Fibroblast of lung (primary cell): ENCODE measurements at places on chromosomes 5 and 9. TPM values are rescaled to one million over a fixed set of nuclear protein-coding genes. Genes with fewer than 3 reads are reported as not detected.
A peak's percentile ranks its signal among the peaks of the same experiment; 100 is the strongest.

GRCh38 chr9:34665067-34665380 lies 2.6 kb upstream of the CCL27 start:
- DNase-seq, result no peak

DNA sequence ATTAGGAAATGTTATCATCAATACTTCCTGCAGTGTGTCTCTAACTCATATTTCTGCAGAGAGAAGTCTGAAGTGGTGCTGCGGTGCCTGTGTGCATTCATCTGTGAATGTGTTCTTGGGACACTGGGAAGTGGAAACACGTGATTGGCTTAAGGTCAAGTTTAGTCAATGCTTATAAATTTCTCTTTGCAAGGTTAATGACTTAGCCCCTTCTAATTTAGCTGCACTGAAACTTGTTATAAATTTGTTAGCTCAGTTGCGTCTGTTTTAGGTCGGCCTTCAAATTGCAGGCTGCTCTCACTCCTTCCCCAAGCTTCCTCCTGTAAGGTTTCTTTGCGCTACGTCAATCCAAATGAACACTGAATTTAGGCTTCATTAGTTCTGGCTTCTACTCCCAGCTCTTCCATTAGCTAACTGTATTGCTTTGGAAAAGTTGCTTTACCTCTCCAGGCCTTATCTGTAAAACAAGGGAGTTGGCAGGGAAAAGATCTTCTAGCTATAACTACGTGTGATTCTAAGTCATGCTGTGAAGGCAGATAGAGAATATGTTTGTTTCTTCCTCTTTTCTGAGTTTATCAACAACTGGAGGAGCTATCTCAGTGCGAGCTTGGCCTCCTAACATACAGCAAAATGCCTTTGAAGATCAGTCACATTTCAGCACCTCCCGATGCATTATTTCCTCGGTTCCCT lies 341.8 kb downstream of the NFIB start:
- DNase-seq, result no peak

DNA sequence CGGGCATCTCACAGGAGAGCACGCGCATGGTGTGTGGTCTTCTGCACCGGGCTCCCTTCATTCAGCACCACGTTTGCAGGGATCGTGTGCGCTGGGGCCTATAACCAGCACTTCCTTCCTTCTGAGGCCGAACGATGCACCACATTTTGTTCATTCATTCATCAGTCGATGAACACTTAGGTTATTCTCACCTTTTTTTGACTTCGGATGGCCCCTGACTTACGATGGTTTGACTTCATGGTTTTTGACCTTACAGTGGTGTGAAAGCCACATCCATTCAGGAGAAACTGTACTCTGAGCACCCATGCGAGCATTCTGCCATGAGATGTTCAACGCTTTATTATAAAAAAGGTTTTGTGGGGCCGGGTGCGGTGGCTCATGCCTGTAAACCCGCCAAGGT lies 27.5 kb downstream of the TSPAN17 start:
- DNase-seq, result no peak

DNA sequence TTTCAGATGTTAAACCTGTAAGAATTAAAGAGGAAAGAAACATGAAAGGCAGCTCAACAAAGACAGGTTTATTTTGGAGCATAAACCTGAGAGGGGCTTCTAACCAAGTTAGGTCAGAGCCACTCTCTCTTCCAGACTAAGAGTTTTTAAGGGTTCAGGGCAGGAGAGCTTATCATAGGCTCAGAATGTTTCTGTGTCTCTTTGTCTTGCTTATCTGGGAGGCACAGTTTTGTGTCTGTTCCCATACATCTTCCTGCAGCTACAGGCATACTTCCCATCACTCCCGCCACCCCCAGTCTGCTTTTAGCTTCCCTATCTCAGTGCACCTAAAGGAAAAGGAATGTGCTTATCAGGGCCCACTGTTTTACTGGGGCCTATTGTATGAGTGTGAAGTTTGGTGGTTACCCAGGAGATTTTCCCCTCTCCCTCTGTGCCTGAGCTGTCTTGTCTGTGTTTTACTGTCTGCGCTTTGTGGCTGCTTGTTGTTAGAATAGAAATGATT lies 21.9 kb downstream of the CD14 start:
- DNase-seq, result no peak

CFAP157 gene
- total RNA-seq, result under 0.01 TPM in 2 replicates

LCN1 gene
- not detected in 2 replicates for total RNA-seq

PCDHB5 gene
- 1.8 and 2.8 TPM in 2 replicates for total RNA-seq

- no peak for DNase-seq
Observed at GRCh38 chr5:6490693-6491092, 42.0 kb downstream of the UBE2QL1 start.

PRUNE2 gene
- 44.9 and 95.6 TPM in 2 replicates for total RNA-seq

- no peak for DNase-seq
Observed at GRCh38 chr5:66886941-66887340, 290.7 kb downstream of the MAST4 start.

GRCh38 chr9:127392166-127392565 lies 4.8 kb upstream of the SLC2A8 start:
- DNase-seq, result no peak

DNA sequence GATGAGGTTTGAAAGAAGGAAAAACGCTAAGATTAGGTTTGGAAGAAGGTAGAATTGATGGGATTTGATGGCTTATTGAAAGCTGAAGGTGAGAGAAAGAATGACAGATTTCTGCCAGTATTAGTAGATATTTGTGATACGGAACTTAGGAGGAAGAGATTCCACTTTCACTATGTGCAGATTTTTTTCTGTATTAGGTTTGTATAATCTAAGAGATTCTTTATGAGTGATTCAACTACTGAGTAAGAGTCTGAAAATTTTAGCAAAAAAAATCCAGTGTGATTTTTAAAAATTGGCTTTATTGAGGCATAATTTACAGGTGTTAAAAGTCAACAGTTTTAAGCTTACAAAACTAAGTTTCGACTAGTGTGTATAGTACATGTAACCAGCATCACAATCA lies 54.1 kb downstream of the AP3S1 start:
- DNase-seq, result peak; percentile 34

GRCh38 chr5:153957205-153957604 lies 81.5 kb downstream of the FAM114A2 start:
- DNase-seq, result no peak

DNA sequence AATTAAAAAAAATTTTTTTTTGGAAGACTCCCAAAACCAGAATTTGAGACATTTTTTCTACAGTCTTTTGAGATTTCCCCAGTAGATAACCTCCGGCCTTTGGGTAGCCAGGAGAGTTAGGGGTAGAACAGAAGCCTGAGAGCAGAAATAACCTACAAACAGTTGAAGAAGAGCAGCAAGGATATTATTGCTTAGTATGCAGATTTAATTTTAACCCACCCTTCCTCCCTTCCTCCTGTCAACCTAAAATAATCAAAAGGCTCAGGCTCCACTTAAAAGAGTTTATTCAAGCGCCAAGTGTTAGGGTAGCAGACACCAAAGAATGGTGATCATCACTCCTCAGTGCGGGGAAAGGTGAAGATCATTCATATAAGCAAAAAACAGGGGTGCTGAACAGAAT lies 17.4 kb upstream of the FAM120A start:
- DNase-seq, result no peak

GRCh38 chr5:38403406-38403805 lies 145.0 kb downstream of the EGFLAM start:
- DNase-seq, result peak; percentile 37

NIPAL4 gene
- 0.17 and 0.26 TPM in 2 replicates for total RNA-seq

CER1 gene
- total RNA-seq, result not detected in 2 replicates

GRCh38 chr9:127307802-127308201 lies 43.2 kb downstream of the GARNL3 start:
- no peak for DNase-seq

GRCh38 chr5:74107899-74108298 lies 481.9 kb downstream of the ARHGEF28 start:
- DNase-seq, result no peak

- DNase-seq, result no peak
Observed at GRCh38 chr9:34289159-34289558, 39.9 kb downstream of the KIF24 start.

DNA sequence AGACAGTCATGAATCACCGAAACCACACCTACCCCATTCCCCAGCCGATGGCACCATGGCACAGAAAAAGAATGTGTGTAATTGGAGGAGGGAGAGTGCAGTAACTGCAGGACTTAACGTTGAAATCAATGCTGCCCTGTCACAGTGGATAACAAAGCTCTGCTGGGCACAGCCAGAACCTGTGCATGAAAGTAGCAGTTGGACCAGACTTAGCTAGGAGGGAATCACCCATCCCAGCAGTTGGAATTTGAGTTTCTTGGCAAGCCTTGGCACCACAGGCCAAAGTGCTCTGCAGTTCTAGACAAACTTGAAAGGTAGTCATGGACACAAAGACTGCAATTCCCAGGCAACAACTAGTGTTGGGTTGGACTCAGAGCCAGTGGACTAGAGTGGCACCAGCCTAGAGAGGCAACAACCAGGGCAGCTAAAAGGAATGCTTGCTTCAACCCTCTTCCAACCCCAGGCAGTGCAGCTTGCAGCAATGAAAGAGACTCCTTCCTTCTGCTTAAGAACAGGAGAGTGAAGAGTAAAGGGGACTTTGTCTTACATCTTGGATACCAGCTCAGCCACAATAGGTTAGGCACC lies 19.1 kb downstream of the TMEM232 start:
- DNase-seq, result no peak

DNA sequence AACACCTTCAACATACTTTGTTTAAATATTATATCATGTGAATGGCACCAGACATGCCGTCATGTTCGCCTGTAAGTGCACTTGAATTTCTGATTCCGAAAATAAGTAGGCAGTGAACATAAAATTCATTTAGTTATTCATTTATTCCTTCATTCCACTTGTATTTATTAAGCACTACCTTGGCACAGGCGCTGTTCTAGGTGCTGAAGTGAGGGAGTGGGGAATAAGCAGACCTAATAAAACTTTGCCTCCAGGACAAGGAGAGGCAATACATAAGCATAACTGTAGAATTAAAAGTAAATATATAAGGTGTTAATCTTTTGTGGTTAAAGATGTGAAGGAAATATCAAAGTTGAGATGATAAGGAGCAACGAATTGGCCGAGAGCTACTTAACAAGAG lies 297.4 kb downstream of the TENT4A start:
- no peak for DNase-seq

DNA sequence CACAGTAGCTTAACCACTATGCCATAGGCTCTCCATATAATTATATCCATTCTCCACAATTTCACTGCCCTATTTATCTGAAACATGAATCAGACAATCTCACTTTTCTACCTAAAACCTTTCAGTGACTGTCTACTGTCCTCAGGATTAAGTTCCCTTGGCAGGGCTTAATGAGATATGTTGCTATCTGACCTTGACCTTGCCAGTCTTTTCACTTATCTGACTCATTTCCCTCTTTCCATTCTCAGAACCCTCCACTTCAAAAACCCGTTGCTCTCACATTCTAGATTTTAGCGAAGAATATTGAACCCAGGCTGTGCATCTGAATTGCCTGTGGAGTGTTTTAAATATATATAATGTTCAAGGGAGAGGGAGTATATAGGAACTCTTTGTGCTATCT lies 452.1 kb upstream of the MPDZ start:
- no peak for DNase-seq

- DNase-seq, result no peak
Observed at GRCh38 chr9:17611917-17612316, 33.1 kb downstream of the SH3GL2 start.

DNA sequence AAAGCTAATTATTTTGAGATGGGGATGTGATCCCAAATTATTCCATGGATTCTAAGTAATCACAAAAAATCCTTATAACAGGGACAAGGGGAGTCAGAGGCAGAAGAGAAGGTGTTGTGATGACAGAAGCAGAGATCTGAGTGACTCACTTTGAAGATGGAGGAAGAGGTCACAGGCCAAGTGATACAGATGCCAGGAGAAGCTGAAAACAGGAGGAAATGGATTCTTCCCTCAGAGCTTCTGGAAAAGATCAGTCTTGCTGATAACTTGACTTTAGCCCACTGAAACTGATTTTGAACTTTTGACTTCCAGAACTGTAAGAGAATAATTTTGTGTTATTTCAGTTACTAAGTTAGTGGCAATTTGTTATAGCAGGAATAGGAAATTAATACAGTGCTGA lies 105.3 kb downstream of the GCNT1 start:
- no peak for DNase-seq

PPIC gene
- 65.7 and 70.1 TPM in 2 replicates for total RNA-seq

NUP155 gene
- total RNA-seq, result 21.8 and 26.3 TPM in 2 replicates

GRCh38 chr9:123866497-123866896 lies 63.4 kb downstream of the DENND1A start:
- DNase-seq, result peak; percentile 9

DNA sequence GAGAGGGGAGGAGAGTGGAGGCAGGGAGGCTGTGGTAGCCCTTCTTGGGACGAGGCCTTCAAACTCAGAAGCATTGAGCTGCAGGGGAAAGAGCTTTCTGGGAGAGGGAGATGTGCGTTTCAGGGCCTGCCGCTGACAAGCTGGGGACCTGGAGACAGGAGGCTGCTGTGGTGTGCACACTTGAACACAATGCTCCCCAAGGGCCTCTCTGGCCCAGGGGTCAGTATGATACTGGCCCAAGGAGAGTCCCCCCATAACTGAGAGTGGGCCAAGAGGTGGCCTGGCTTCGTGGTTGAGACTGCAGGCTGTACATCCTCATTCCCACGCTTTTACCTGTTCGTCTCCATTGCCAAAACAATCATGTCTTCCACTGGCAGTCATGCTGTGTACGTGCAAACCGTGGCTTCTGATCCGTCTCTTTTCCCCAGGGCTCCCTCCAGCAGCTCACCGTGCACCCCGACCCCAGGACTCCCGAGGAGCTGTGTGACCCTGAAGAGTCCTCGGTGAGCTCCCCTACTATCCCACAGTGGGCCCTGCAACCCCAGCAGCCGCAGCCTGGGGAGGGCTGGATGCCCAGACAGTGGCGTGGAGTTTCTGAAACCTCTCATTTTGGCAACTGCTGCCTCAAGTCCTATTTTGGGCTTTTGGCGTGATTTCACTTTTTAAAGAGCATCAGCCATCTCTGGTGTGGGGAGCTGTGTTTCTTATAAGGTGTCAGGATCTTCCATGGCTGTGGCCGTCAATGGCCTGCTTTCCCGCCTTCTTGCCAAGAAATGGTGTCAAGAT lies 43.4 kb downstream of the COL15A1 start:
- DNase-seq, result no peak

DNA sequence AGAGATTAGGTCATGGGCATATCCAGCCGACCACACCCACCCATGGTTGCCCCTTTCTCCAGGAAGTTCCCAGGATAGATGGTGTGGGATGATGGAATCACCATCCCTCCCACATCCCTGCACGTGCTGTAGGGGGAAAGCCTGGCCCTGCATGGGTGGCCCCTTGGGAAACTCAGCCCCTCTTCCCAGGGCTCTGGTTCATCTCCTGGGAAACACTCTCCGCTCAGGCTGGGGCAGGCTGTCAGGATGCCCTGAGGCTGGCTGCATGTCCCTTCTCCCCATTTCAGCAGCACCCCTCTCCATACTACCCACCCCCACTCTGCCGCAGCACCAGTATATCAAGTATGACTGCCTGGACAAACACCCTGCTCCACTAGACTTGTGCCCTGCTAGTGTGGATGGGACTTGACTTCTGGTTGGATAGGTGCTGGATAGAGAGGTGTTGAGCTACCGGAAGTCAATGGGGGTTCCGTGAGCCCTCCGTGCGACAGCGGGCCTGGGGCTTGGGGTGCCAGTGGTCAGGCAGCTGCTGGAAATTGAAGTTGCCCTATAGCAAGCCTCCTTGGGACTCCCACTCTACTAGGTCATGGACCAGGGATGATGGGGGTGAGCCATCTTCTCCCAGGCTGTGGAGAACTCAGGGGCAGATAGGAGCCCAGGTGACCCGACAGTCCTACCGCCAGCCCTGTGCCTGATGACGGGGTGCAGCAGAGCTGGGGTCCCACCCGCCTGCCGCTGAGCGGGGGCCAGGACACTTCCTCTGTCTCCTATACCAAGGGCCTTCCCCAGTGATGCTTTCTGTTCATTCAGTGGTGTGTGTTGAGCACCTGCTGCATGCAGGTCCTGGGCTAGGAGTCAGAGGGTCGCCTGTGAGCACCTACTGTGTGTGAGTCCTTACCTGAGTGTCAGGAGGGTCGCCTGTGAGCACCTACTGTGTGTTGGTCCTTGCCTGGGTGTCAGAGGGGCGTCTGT lies 69.4 kb upstream of the COL5A1 start:
- no peak for DNase-seq
